ENCODE measurements at places on chromosomes 6 and 20.

DNA sequence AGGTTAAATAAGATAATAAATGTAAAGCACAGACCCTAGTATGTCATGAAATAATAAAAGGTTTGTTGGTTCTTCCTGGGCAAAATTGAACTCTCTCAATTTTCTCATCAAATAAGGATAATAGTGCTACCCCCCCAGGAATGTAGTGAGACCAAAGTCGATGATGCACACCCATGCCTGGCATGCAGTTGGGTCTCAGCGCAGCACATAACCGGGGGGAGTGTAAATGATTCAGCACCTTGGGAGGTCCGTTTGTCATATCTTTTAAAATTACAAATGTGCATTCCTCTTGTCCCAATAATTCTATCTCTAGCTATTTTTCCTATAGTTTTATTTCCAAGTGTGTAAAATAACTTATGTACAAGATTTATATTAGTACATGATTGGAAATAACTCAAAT is 31.3 kb upstream of the CCDC167 start:
- DNase-seq: no peak

DNA sequence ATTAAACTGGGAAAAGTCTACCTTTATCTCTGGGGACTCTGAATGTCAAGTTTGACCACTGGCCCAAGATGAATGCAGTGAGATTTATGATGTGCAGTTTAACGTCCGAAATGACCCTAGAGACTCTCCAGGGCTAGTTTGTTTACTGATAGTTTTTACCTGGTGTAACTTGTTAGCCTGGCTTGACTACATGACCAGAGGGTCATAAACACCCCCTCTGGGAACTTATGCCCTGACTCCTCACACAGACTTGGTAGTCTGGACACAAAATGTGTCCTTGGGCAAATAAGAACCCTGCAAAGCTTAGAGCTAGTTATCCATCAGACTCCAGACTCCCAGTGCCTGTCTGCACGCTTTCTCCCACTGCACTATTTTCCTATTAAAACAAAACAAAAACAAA is 606.5 kb downstream of the HACE1 start:
- DNase-seq: no peak

GRCh38 chr6:136309729-136310311 is 20.2 kb upstream of the BCLAF1 start:
- DNase-seq: no peak

- DNase-seq: no peak
Observed at GRCh38 chr6:70225055-70225454, 77.8 kb downstream of the COL9A1 start.

DNA sequence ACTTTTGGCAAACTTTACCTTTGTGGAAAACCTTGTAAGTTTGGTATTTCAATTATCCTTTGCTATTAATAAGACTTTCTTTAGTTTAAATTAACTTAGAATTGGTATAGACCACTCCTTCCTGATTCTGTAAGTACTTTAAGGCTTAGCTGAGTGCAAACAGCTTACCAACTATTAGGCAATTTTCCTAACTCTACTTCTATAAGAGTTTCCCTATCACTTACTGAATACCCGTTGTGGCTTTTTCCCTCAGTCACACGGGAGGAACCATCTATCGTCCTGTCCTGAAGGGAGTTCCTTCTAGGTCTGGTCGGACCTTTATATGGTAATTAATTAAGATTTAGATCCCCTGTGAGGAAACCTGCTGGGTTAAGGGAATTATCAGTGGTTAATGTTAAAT is 9.6 kb downstream of the SLC35A1 start:
- DNase-seq: no peak
